Hematopoietic multipotent progenitor cell (in vitro differentiated cells): ENCODE measurements at places on chromosomes 3 and 15.

DNA sequence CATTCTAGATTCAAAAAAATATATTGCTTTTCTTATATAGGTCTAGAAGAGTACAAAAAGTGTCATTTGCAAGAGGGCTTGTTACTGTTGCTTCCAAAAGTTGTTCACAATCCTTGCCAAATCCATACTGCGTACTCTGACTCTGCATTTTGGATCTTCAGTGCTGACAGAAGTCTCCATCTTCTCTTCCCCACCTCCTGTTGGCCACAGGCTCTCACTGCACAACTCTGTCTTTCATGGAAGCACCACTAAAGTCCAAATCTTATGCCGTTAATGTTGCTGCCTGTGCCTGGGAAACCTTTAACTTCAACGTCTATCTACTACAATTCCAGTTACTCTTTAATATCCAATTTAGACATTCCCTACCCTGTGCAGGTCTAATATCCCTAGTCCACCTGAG, 419.9 kb downstream of the NR2F2 start:
- DNase-seq, result no peak

DNA sequence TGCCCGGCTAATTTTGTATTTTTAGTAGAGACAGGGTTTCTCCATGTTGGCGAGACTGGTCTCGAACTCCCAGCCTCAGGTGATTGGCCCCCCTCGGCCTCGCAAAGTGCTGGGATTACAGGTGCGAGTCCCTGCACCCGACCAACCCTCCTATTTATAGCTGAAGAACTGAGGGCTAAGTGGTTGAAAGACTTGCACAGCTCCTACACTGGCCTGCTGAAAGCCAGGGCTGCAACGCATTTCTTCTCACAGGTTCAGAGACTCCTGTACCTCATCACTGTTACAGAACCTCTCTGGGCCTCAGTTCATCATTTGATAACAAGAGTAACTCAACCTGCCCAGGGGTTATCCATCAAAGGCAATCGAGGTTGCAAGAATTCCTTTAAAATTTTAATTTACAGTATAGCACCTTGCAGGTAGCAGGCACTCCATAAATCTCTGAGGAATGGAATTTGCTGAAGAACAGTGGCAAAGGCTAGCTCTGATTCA, 626.5 kb upstream of the TBL1XR1 start:
- DNase-seq, result no peak

DNA sequence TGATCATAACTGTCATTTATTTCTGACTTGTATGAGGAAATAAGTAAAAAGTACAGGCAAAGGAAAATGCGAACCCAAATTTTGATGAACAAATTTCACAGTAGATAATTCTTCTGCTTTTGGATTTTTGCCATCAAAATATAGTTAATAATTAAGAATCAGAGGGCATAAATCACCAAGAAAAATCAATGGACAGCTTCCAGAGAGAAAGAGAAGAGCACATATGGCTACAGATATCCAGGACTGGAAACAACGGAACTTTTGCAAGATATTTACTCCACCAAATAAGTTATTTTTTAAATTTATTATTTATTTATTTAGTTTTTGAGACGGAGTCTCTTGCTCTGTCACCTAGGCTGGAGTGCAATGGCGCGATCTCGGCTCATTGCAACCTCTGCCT, 35.1 kb upstream of the NANOGP8 start:
- no peak for DNase-seq

DNA sequence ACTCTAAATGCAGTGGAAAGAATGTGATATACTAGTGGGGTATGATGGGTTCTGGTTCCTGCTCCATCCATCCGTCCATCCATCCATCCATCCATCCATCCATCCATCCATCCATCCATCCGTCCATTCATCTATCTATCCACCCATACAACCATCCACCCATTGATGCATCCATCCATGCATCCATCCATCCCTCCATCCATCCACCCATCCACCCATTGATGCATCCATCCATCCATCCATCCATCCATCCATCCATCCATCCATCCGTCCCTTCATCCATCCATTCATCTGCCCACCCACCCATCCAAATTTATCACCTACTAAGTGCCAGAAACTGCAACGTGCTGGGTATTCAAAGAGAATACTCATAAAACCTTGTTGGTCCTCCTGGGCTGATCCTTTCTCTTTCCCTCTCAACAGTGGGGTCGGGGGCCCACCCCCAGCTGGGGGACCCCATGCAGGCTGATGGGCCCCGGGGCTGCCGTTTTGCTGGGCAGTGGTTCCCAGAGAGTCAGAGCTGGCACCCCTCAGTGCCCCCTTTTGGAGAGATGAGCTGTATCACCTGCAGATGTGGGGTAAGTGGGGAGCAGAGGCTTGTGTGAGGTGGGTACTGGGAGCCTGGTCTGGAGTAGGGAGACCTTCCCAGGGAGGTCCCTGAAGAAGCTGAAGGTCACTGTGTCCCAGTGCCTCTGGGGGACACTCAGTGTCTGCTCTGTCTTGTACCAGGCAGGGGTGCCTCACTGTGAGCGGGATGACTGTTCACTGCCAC, 8.5 kb downstream of the CHRD start:
- no peak for DNase-seq

DNA sequence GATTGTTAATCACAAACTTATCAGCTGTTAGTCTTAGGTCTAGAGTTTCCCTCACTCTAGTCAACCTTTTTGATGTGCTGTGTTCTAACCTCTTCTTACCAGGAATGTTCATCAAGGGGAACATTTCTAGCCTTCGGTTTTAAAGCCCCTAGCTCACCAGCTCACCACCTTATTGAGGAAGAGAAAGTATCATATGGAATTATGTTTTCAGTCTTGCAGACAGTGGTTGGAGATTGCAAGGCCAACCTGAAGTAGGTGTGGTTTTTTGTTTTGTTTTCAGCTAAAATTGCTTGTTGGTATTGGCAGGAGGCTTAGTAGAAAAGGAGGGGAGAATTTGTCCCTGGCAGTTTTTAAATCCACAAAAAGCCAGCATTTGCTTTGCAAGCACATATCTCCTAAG, 48.4 kb upstream of the CCDC80 start:
- DNase-seq, result no peak

GRCh38 chr3:31422237-31422636, 110.5 kb upstream of the STT3B start:
- DNase-seq, result no peak

DNA sequence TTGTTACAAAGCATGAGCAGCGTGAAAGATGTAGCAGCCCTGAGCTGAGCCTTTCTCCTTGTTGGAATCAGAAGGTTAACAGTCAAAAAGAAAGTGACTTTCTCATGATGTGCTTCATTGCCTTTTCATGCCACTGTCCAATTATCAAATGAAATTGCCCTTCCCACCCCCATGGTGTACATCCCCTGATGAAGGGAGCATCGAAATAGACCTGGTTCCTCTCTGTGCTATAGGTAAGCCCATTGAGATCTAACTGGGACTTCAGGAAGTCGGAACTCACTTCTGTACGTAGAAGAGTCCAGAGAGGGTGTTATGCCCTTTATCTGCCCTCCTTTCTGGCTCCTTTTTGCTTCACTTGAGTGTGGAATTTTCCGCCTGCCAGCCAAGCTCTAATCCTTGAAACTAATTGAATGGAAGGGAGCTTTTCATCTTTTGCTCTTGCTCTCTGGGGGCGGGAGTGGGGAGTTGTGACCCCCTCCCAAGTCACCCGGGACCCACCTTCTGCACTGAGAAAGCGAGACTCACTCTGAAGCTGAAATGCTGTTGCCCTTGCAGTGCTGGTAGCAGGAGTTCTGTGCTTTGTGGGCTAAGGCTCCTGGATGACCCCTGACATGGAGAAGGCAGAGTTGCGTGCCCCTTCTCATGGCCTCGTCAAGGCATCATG, 20.9 kb downstream of the ABHD6 start:
- no peak for DNase-seq

- DNase-seq, result no peak
Observed at GRCh38 chr3:178967177-178967532, 104.5 kb downstream of the ZMAT3 start.

- DNase-seq, result no peak
Observed at GRCh38 chr3:186320862-186321568, 41.0 kb downstream of the DGKG start.

GRCh38 chr3:98875535-98875934, 26.0 kb downstream of the DCBLD2 start:
- no peak for DNase-seq
